Stimulated activated CD8-positive, alpha-beta memory T cell treated with anti-CD3 and anti-CD28 coated beads, Interleukin-12 subunit alpha, Interleukin-12 subunit beta, amount 100 ng/mL, for 4 hours (primary cell): ENCODE measurements at places on chromosomes 12 and 14.

GRCh38 chr14:69355607-69356281 lies 42.4 kb downstream of the ERH start:
- DNase-seq = no peak

- no peak for DNase-seq
These were observed 28.4 kb downstream of the GSG1 start for GRCh38 chr12:13075118-13075480.

DNA sequence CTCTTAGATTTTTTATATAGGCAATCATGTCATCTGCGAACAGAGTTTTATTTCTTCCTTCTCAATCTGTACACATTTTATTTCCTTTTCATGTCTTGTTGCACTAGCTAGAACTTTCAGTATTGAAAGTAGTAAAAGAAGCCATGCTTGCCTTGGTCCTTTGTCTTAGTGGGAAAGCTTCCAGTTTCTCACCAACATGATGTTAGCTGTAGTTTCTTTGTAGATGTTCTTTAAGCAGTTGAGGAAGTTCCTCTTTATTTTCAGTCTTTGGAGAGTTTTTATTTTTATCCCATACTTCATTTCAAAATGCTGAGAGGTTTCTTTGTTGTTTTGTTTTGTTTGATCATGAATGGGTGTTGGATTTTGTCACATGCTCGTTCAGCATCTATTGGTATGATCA lies 12.7 kb upstream of the RIMKLB start:
- DNase-seq = no peak

DNA sequence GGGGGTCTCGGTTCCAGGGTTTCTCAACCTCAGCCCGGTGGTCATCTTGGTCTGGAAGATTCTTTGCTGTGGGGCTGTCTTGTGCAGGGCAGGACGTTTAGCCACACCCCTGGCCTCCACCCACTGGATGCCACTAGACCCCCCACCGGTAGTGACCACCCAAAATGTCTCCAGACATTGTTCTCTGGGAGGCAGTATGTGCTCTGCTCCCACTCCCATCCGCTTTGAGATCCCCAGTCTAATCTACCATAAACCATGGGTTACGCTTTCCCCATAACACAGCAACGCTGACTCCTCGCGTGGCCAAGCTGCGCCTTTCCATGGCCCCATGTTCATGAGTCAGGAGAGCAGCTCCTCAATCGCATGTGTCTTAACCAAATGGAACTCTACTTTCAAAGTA lies 155.8 kb downstream of the RIMBP2 start:
- DNase-seq = no peak

DNA sequence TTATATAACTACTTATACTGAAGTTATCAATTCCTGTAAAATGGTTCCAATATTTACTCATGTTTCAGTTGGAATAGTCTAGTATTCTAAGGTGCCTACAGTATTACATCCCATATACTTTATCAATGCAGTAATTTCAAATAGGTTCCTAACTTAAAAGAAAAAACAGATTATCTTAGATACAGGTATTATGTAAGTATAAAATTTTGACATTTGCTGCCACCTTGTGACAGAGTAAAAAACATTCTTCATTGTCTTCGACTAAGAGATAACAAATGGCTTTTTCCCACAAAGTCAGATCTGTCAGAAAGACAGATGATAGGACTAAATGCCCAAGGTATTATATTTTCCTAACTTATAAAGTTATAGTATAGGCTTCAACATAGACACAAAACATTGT lies 78.7 kb downstream of the TXNDC16 start:
- DNase-seq = no peak

- no peak for DNase-seq
These were observed 103.1 kb downstream of the RFLNA start for GRCh38 chr12:124397807-124398577.

DNA sequence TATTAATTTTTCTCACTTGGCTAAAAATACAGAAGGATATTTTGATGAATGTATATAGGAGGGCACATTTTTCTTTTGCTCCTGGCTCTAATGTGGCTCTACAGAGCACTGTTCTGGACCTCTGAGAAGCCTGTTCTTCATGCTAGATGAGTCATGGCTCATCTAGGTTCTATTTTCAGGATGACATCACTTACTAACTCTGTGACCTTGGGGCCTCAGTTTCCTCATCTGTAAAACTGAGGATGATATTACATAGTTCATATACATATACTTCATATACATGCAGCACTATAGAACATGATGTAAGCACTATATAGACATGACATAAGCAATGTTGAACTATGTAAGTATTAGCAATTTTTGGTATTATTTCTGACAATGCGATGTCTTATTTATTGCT lies 35.8 kb downstream of the SOCS2 start:
- DNase-seq = no peak

DNA sequence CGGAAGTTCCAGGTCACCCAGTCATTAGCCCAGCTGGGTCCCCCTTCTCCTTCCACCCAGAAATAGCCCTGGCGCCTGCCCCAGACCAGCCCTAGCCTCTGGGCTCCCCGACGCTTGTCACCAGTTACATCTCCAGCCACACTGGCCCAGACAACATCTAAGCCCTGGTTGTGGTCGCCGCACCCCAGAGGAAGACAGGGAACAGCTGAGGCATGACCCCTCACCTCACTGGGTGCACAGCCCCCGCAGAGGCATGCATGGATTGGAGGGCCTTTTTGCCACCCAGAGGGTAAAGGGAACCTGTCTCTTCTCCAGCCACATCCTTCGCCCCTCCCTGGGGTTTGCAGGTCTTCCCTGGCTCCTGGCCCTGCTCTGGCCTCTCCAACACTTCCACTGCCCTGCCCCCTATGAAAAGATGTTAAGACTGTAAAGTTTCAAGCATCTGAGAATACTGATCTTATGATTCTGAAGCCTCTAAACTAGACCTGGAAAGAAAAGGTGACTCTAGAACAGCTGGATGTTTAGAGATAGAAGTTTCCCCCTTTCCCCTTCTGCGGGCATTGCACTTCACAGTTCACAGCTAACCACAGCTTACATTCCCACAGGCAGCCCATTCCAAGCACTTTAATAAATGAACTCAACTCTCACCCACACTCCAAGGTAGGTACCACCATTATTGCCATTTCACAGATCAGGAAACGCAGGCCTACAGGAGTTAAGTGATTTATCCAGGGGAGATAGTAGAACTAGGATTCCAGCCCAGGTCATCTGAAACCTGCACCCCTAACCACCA lies 14.7 kb downstream of the TMEM119 start:
- no peak for DNase-seq

DNA sequence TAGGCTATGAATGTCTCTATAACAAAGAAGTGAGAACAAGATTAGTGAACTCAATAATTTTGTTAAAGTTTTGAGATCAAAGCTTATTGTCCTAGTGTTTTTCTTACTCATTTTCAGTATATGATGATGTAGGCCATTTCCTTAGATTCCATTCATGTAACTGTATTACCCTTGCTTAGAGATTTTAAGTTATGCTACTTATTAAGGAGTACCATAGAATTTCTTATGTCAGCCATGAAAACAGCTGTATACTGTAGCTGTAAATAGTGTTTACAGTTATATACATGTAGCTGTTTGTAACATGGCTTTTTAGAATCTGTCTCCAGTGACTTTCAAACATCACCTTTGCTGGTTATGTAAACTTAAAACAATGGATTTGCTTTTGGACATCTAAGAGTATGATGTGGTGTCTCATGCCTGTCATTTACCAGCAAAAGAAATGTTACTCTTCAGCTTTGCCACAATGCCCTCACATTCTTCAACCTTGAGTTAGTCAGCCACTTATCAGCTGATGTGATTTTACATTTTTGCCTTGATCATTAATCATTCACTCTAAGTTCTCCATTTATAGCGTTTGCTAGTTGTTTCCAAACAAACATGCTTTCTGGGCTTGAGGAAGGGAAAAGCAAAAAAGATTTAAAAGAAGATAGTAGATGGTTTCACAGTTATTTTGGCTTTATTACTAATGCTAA lies 55.5 kb downstream of the SLC16A7 start:
- no peak for DNase-seq

- no peak for DNase-seq
These were observed 126.5 kb downstream of the DYRK2 start for GRCh38 chr12:67774983-67775587.

GRCh38 chr12:7047306-7047705 lies 13.2 kb upstream of the C1S start:
- DNase-seq = no peak

DNA sequence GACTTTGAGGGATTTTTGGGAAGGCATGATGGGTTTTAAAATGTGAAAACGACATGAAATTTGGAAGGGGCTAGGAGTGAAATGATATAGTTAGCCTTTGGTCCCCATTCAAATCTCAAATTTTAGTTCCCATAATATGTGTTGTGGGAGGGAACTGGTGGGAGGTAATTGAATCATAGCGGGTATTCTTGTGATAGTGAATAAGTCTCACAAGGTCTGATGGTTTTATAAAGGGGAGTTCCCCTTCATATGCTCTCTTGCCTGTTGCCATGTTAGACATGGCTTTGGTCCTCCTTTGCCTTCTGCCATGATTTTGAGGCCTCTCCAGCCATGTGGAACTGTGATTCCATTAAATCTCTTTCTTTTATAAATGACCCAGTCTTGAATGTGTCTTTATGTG lies 72.8 kb downstream of the SLC16A7 start:
- DNase-seq = no peak

GRCh38 chr14:29603696-29604095 lies 324.0 kb downstream of the PRKD1 start:
- no peak for DNase-seq

GRCh38 chr14:90956273-90956672 lies 104.2 kb downstream of the RPS6KA5 start:
- DNase-seq = no peak

- no peak for DNase-seq
These were observed 20.4 kb downstream of the EGLN3 start for GRCh38 chr14:33930439-33930838.

DNA sequence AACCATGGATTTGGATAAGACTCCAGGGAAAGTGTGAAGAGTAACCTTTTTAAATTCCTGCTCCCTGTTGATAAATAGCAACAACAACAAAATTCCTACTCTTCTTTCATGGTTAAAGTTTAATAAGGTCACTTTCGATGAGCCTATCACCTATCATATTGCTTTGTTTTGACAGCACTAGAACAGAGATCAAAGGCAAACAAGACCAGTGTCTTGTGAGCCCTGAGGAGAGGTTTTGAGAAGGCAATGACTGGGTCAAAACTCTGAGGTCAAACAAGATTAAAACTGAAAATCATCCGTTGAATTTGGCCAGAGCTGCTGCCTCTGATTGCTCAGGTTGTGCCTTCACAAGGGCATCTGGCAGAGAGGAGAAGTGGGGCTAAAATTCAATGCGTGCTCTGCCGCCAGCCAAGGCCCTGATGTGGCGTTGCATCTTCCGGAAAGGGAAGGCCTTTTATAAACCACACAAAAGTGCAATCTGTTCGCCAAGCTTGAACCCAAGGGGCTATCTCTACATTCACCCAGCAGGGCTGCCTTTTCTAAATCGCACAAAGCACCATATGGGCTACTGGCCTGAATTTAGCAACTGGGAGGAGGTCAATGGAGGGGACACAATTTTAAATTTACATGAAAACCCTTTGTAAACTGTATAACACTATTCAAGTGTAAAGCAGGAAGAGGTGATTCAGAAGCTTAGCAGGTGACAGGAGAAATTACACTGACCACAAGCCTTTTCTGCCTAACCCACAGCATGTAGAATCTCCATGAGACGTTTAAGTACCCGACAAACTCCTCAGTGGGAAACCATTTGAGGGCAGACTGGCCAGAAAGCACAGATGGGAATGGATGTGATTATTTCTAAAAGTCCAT lies 140.8 kb downstream of the DAD1 start:
- no peak for DNase-seq

- no peak for DNase-seq
These were observed 58.8 kb upstream of the ISM2 start for GRCh38 chr14:77557391-77557790.

DNA sequence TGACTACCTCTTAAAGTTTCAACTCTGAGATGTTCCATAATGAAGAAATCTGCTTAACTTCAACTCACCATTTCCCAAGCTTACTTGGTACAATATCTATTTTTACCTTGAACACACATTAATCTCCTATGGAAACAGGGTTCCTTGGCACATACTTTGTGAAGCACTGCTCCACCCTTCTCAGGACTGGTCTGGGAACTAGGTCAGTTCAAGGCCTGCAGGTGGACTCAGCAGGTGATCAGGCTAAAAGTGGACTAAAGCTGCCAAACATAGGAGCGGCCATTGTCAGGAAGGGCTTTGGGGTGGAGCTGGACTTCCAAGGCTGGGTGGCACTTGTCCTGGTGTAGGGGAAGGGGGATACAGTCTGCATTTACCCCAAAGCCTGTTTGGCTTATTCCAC lies 202.3 kb downstream of the NUAK1 start:
- DNase-seq = no peak

DNA sequence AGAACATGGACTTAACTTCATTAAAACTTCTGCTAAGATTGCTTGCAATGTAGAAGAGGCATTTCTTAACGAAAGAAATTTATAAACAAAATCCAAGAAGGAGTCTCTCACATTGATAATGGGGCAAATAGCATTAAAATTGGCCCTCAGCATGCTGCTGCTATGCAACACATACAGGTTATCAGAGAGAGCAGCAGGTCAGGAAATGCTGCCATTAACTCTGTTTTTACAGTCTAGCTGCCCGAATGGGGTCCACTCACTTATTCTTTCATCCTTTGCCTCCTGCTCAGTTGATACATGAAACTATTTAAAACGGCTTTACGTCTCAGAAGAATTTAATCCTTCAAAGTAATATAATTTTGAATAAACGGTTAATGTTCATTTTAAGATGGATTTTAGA lies 620.4 kb downstream of the SLC16A7 start:
- no peak for DNase-seq

DNA sequence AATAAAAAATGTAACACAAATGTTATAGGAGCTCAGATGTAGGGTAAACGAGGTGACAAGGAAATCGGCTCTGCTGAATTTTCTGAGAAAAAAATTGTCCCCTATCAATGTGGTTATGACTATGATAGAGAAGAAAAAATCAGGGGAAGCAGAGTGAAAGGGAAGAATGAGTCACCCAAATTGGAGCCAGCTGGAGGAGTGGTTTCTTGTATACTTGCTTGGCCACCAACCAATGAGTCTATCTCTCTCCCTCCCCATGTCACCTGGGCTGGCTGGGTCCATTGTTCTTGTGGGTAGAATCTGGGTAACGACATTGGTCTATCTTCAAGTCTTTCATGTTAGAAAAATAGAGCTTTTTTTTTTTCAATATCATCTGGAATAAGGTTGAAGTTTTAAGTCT lies 196.6 kb upstream of the FLRT2 start:
- DNase-seq = no peak

- no peak for DNase-seq
These were observed 22.4 kb downstream of the OR10G2 start for GRCh38 chr14:21612324-21612723.
